NCI-H2171 (cell line): ENCODE measurements at places on chromosomes 1 and 21.

- DNase-seq: no peak
Measured at GRCh38 chr21:25559746-25560145, 47.5 kb downstream of the MRPL39 start.

GRCh38 chr1:7303554-7304317, 467.4 kb upstream of the VAMP3 start:
- DNase-seq: no peak

GRCh38 chr1:165633614-165634013, 2.6 kb downstream of the MGST3 start:
- DNase-seq: no peak

DNA sequence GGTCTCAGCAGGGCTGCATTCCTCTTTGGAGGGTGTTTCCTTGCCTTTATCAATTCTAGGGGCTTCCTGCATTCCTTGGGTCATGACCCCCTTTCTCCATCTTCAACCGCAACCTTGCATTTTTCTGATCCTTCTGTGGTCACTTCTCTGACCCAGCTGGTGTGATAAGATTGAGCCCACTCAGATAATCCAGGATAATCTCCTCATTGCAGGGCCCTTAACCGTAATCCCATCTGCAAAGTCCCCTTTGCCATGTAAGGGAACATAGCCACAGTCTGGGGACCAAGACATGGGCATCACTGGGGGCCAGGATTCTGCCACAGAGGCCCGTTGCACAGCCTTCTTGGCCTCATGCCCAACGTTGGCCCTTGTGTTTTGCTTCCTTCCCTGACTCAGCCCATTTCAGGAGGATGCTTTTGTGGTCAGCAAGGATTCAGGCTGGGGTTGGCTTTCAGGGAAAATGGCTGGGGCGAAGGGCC, 35.0 kb upstream of the IL19 start:
- no peak for DNase-seq
